ENCODE measurements at places on chromosomes 7 and 10.

DNA sequence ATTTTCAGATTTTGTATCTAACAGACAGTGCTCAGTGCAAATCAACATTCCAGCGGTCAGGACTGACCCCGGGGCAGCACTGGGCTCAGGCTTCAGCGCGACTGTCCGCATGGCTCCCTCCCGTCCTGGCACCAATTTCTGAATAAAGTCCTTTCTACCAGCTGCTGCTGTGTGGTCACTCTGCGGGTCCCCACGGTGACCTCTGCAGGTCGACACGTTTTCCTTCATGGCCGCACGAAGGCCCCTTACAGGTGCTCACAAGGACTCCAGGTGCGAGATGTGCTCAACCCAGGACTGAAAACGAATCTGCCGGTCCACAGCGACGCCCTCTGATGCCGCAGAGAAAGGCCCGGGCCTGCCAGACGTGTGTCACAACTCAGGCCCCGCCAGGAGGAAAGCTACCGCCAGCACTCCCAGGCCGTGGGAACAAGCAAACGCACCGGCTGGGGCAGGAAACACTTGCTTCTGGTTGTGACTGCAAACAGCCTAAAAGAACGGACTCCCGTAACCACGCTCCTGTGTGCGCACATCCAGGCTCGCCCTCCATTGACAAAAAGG, 3.7 kb upstream of the UTF1 start:
- no peak for DNase-seq

DNA sequence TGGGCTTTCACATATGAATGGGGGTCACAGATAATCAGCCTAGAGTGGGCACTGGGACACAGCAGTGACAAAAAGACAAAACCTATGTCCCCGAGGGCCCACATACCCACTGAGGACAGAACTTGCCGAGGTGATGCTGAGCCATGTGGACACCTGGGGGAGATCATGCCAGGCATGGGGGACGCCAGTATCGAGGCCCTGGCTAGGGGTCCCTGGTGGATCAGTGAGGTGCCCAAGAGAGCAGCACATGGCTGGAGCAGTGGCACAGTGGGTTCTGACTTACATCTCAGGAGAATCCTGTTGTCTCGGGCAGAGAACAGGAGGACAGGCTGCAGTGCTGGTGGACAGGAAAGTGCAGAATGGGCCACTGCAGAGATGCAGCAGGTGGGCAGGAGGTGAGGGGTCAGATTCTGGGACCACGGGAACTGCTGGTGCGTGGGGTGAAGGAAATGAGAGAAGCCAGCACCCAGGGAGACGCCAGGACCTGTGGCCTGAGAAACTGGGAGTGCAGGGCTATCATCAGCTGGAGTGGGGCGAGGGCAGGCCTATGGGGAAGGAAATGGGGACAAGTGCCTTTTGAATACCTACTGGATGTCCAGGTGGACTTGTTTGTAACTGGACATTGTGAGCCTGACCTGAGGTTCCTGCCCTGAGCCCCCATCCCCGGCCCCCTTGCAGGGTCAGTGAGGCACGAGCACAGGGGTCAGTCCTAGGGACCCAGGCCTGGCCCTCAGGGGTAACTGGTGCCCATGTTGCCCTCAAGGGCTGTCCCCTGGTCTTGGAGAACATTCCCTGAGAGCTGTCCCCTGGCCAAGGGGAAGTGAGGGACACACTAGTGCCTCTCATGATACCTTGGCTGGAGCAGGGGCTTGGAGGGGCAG, 91.2 kb upstream of the RET start:
- DNase-seq, result no peak

- no peak for DNase-seq
Observed at GRCh38 chr10:650441-650851, 39.0 kb downstream of the DIP2C start.

DNA sequence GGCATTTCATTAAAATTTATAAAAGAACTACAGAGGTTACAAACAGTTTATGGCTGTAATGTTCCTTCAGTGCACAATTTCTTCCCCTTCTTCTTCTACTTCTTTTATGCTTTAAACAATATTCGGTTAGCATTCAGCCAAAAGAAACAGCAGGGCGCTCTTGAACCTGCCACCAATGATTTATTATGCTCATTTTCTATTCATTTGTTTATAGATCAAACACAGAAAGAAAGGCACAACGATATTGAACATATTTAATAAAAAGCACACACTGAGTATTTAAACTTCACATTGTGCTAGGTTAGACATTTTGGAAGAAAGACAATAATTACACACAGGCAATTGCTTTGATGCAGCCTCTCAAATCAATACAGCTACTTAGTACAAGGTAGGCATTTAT, 1025.8 kb upstream of the LRRN3 start:
- DNase-seq, result no peak

- no peak for DNase-seq
Observed at GRCh38 chr10:133040198-133040597, 47.5 kb upstream of the ADGRA1 start.

DNA sequence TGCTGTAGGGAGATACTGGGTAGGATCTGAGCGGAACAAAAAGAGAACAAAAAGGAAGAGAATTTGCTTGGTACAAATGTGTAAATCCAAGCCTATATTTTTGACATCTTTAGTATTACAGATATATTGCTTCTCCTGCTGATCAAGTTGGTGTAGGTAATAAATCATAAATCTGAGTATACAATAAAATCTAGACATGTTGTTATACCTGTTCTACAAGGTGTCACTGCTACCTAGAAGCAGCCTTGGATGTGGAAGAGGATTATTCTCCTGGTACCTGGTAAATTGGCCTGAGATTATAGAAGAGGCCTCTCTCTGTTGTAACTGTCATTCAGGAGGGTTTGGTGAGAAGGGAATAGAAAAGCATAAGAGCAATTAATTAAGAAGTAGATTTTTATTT, 89.9 kb upstream of the LSM8 start:
- DNase-seq, result no peak

DNA sequence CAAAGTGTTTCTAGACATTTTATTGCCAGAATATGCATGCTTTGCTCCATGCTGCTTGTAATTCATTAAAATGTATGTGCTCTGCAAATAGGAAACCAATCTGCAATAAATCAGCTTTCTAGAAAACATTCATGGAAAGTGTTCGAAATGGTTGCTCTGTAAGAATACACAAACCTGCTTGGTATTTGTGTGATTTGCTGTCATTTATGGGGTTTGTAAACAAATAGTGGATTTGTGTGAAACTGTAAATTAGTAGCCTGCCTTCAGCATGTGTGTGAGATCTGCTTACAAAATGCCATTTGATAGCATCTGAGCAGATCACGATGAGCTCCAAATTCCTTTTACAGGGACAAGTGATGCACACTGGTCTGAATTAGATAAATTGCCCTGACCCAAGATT, 219.0 kb upstream of the CSTF2T start:
- DNase-seq, result no peak

DNA sequence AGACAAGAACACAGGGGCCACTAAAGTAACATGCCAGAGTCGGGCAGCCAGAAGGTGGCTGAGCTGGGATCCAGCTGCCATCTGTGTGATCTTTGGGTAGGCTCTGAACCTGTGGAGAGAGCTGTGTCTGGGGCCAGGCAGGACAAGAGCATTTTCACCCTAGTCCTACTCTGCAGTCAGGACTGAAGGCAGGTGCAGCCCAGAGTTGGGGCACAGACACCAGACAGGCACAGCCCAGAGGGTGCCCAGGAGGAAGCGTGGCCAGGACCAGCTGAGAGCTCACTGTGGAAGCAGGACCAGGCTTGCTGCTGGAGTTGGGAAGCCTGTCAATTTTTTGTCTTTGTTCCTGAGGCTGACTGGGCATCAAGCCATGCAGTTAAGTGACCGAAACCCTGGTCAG, 113.6 kb downstream of the ADCY1 start:
- no peak for DNase-seq

DNA sequence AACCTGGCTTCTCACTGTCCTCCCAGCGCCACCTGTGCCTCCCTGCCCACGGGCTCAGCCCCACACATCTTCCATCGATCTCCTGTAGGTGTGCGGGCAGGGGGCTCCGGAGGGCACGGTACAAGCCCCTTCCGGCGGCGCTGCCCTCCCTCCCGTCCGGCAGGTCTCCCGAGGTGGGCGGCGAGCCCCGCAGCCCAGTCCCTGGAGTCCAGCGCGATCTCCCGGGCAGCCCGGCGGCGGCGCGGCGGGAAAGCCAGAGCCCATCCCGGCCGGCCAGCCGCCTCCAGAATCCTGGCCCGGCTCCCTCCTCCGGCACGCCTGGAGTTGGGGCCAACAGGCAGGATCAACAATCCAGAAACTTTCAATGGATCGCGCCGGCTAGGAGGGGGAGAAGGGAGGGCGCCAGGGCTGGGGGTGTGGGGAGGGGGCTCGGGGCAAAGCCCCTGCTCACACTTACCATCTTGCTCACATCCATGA, 100.1 kb downstream of the HIP1 start:
- DNase-seq, result no peak

- no peak for DNase-seq
Observed at GRCh38 chr7:26891400-26892350, 27.3 kb upstream of the SKAP2 start.

DNA sequence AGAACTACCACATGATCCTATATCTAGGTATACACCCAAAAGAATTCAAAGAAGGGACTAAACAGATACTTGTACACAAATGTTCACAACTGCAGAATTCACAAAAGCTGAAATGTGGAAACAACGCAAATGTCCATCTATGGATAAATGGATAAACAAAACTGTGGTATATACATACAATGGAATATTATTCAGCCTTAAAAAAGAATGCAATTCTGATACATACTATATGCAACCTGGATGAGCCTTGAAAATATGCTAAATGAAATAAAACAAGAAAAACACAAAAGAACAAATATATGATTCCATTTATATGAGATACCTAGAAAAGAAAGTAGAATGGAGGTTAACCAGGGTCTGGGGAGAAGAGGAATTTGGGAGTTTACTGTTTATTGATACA, 7.2 kb downstream of the FAM133B start:
- DNase-seq, result no peak

- DNase-seq, result no peak
Observed at GRCh38 chr7:37942934-37943610, 22.6 kb downstream of the EPDR1 start.

DNA sequence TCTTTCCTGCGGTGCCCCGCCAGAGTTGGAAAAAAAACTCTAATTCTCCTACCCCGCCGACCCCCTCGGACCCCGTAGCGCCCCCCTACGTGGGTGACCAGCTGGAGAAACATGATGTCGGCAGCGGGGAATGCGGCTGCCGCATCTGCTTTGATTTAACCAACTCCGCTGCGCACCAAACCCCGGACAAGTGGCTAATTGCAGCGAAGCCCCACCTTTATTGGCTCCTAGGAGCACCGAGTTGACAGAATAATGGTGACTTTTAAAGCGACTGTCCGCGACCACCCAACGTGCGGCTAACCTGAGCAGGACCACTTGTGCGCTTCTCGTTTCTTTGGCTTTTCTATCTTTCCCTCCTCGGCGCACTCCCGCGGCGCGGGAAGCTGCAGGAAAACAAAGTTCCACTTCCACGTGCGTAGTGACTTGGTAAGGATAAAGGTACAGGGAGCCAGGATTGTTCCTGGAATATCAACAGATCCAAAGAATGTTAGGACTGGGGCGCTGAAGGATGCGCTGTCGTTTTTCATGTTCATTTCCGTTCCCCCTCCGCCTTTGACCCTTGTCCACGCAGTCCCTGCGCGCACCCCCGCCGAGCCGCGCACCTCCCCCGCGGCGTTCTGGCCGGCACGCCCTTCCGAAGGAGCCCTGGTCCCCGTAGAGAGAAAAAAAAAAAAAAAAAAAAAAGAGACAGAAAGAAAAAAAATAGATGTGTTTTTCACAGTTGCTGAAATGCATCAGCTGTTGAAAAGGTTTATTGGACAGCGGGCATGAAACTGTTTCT, 1.4 kb downstream of the WNT16 start:
- DNase-seq, result no peak

DNA sequence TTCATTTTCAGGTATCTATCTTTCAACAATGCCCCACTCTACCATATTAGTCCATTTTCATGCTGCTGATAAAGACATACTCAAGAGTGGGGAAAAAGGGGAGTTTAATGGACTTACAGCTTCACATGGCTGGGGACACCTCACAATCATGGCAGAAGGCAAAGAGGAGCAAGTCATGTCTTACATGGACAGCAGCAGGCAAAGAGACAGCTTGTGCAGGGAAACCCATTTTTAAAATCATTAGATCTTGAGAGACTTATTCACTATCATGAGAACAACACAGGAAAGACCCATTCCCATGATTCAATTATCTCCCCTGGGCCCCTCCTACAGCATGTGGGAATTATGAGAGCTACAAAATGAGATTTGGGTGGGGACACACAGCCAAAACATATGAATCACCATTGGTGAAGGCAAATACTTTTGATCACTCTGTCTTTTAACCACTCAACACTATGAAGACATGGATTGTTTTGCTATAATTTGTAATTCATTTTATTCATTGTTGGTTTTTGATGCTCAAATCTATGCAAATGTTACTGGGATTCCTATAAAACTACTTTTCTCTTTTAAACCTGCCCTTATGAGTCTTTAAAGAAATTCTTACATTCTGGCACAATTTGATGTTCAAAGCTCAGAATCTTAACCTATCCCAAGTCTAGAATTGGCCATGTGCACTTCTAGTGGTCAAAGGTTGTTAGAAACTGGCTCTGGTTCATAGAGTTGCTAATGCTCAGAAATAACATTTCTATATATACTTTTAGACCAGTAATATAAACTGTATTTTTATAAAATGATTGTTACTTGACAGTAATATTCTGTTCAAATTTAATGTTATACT, 15.3 kb downstream of the AKR1C4 start:
- DNase-seq, result no peak

DNA sequence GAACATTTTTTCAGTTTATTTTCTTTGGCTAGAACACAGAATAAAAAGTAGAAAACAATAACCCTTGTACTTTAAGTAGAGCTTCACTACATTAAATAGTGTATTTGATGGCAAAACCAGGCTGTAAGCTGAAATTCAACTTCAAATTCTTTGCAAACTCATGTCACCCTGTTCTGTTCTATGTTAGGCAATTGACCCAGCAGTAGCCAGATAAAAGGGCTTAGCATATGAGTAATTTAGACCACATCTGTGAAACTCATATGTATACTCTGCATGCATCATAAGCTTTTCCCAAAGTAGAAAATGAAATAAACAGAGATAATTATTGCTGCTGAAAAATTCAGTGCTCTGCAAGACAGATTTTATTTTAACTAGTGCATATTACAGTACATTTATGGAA, 150.2 kb downstream of the GNAI1 start:
- no peak for DNase-seq
